Activated naive CD4-positive, alpha-beta T cell treated with anti-CD3 and anti-CD28 coated beads, Interleukin-2, amount 50 U/mL, for 72 hours (primary cell): ENCODE measurements at places on chromosomes 3 and 15. TPM values are rescaled to one million over a fixed set of nuclear protein-coding genes. Genes with fewer than 3 reads are reported as not detected.
A peak's percentile ranks its signal among the peaks of the same experiment; 100 is the strongest.

GRCh38 chr3:30642849-30643361 lies 36.5 kb downstream of the TGFBR2 start:
- DNase-seq, result no peak

Gene NECTIN3
- total RNA-seq, result 5.9 TPM

Gene IGDCC3
- not detected for total RNA-seq

- DNase-seq, result no peak
Measured at GRCh38 chr3:60178931-60179653, 1072.2 kb downstream of the FHIT start.

GRCh38 chr3:4978966-4979427 lies 240 bp upstream of the BHLHE40 start:
- peak; percentile 92 for DNase-seq

DNA sequence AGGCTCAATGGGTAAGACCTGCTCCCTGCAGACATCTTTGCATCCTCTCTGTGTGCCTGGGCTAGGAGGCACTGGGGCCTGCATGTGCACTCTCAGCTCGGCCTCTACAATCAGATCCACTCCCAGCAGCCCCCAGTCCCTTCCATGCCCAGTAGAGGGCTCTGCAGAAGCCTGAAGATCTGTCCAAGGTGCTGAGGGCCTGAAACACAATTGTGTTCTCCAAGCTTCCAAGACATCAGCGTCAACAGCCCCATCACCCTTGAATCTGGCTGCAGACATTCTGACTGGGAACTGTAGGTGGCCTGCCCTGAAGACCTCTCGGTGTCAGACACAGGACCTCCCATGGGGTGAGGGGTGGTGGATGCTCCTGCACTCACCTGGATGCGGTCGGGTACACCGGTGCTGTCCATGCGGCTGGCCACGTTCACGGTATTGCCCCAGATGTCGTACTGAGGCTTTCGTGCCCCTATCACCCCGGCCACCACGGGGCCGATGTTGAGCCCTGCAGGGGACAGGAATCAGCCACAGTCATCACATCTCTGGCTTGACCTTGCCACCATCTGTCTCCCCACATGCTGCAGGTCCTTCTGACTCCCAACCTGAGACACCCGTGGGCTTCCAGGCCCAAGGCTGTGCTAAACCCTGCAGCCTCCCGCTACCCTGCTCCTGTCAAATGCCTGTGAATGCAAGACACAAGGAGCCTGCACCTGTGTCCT lies 84.7 kb downstream of the SEC22A start:
- no peak for DNase-seq

- no peak for DNase-seq
Measured at GRCh38 chr3:46337911-46338310, 16.0 kb upstream of the CCR2 start.

- no peak for DNase-seq
Measured at GRCh38 chr3:134211797-134212196, 38.9 kb downstream of the RYK start.

Gene TNIK
- 31.7 TPM for total RNA-seq

Gene GPR15
- 0.91 TPM for total RNA-seq

Gene SPINT1
- total RNA-seq, result 10.0 TPM

DNA sequence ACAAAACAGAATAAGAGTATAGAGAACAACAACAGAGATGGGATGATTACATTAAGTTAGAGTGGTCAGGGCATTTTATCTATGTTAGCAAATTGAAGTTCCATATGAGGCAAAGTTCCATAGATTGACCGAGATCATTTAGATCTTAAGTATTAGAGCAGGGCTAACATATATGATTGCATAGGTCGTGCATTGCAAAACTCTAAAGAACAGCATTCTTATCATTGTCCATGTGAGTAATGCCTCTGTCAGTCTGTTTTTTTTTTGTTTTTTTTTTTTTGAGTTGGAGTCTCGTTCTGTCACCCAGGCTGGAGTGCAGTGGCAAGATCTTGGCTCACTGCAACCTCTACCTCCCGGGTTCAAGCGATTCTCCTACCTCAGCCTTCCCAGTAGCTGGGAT lies 341.7 kb upstream of the KCNH8 start:
- DNase-seq, result no peak

Gene DISP2
- 0.50 TPM for total RNA-seq

Gene STX19
- not detected for total RNA-seq

Gene LMAN1L
- total RNA-seq, result 0.27 TPM

Gene NOX5
- not detected for total RNA-seq

Gene IL20RB
- 1.9 TPM for total RNA-seq
